Colonic mucosa (tissue), 4 donors: ENCODE measurements at places on chromosomes 11 and 22. TPM values are rescaled to one million over a fixed set of nuclear protein-coding genes. Genes with fewer than 3 reads are reported as not detected.

DNA sequence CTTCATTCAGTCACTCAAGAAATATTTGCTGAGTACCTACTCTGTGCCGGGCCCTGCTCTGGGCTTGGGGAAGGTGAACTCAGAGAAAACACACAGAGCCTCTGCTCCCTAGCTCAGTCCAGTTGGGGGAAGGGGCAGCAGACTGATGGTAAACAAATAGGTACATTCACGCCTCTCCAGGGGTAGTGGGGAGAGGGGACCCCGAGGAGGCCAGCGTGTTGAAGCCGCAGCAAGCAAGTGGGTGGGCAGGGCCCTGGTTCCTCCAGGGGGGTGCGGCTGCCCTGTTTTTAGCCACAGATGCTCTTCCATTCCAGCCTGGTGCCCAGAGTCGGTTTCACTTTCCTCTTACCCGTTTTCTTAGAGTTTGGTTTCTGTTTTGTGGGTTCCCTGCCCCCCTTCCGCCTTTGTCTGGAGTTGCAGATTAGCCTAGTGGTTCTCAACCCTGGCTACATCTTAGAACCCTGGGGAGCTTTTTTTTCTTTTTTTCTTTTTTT lies 8.7 kb downstream of the DRAP1 start:
- peak; percentile 45 for DNase-seq

Gene GNAZ
- total RNA-seq, result 1.2 TPM

Gene NAT10
- total RNA-seq, result 24.1 TPM

Gene FAM111B
- total RNA-seq, result 27.5 TPM

DNA sequence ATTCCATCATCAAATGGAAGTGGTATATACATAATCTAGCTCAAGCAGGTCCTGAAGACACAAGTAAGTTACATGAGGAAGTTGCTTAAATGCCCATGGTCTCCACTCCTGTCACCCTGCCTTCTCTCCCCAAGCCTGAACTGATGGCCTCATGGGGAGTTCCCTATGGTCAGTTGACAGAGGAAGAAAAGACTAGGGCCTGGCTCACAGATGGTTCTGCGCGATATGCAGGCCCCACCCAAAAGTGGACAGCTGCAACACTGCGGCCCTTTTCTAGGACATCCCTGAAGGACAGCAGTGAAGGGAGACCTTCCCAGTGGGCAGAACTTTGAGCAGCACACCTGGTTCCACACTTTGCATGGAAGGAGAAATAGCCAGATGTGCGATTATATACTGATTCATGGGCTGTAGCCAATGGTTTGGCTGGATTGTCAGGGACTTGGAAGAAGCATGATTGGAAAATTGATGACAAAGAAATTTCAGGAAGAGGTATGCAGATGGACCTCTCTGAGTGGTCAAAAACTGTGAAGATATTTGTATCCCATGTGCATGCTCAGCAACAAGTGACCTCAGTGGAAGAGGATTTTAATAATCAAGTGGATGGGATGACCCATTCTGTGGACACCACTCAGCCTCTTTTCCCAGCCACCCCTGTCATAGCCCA lies 17.3 kb upstream of the CD82 start:
- DNase-seq, result no peak

Gene GPR83
- total RNA-seq, result 0.13 TPM

- DNase-seq, result no peak
These were observed 65.5 kb downstream of the ME3 start for GRCh38 chr11:86606836-86607481.

Gene CASP5
- 25.7 TPM for total RNA-seq

DNA sequence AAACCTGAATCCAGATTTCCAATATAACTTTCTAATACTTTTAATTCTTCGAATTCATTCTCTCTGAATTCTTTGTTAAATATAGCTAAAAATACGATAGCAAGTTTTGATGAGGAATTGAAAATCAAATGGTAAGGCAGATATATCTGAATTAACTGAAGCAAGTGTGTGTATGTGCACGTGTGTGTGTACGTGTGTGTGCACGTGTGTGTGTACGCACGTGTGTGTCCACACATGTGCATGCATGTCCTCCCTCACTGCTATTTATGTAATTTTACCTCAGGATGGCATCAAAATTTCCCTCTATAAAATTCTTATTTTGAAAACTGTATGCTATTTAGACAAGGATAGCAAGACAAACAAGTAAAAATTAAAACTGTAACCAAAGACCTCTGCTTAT lies 961.3 kb upstream of the CNTN5 start:
- DNase-seq, result no peak

Gene GAL3ST3
- not detected for total RNA-seq

DNA sequence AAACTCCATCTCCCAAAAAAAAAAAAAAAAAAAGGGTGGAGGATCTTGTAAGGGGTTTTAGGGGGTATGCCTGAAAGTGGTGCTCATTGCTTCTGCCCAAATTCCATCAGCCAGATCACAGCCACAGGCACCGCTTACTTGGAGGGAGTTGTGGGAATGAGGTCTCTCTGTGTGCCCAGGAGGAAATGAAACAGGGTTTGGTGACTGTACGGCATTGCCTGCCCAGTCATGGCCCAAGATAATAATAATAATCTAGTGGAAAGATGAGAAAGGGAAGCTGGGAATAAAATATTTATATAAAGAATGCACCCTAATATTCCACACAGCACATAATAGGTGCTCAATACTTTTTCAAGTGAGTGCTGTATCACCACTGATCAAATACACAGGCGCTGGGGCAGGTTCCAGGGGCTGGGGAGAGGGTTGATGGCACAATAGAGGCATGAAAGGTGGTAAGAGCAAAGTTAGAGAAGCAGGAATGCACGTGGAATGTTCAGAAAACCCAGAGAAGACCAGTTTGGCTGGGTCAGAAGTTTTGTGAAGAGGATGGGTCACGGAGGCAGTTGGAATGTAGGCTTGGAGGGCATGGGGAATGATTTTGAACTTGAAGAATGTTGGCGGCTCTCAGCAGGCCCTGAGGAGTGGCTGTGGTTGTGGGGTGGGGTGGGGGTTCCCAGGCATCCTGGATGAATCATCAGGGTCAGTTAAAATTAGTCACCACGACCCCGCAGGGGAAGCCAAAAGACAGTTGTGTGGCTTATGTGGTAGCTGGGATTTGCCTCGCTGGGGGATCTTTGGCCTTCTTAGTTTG lies 12.5 kb upstream of the MB start:
- DNase-seq, result peak; percentile 44

- no peak for DNase-seq
These were observed 123.9 kb downstream of the PAX6 start for GRCh38 chr11:31687256-31687655.

DNA sequence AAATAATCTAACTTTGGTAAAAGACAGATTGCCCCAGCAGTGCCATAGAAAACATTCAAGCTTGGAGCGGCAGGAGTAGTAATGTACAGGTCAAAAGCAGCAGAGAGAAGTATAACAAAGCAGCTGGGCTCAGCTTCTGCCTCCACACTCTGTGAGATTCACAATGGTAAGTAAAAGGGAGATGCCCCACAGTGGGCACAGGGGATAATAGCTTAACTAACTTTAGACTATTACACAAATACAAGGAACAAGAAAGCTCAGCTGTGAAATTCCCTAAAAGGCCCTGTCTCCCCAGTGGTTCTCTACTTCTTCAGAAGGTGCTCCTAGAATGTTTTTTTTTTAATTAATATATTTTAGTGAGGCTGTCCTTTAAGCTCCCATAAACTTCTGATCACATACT lies 28.0 kb downstream of the RDX start:
- DNase-seq, result no peak
